NCI-H510A (cell line): ENCODE measurements at places on chromosomes 3 and 15.
A peak's percentile ranks its signal among the peaks of the same experiment; 100 is the strongest.

- DNase-seq: peak; percentile 18
Measured at GRCh38 chr3:66138336-66139313, 82.2 kb upstream of the SLC25A26 start.

GRCh38 chr3:102018551-102018950 is 169.2 kb downstream of the NFKBIZ start:
- DNase-seq: no peak

- DNase-seq: no peak
Measured at GRCh38 chr15:99509686-99510461, 55.9 kb upstream of the MEF2A start.

DNA sequence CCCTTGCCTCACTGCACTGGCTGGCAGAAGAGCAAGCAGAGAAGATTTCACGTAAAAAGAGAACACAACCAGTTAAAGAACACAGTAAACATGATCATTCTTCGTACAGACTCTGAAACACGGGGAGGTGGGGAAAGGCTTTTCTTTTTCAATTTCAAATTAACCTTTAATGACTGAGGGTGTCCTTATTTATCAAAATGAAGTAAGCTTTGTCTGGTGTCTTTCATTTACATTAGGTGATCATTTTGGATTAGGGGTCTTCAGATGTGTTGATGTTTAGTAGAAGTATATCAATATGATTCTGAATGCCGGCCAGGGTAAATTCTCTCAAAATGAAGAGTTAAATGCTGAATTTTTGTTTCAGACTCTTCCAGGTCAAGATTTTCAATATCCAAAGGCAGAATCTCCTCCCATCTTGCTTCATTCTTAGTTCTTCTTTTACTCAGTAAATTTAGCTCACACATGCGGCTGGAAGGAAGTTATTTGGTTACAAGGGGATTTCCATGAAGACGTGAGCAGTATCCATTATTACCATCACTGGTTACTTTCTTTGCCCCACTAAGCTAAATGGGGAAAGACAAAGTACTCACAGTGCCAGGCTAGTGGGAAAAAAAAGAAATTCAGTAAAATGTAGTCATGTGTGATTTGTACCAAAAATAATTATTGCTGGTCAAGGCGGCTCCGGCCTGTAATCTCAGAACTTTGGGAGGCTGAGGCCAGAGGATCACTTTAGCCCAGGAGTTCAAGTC is 272.2 kb upstream of the NR2F2 start:
- DNase-seq: no peak

GRCh38 chr3:171028025-171028778 is 1.7 kb upstream of the SLC2A2 start:
- peak; percentile 50 for DNase-seq

GRCh38 chr3:166071-166470 is 30.5 kb upstream of the CHL1 start:
- DNase-seq: no peak

GRCh38 chr15:67570875-67571647 is 28.6 kb downstream of the MAP2K5 start:
- no peak for DNase-seq

GRCh38 chr3:14862661-14863230 is 44.0 kb downstream of the FGD5 start:
- DNase-seq: no peak

DNA sequence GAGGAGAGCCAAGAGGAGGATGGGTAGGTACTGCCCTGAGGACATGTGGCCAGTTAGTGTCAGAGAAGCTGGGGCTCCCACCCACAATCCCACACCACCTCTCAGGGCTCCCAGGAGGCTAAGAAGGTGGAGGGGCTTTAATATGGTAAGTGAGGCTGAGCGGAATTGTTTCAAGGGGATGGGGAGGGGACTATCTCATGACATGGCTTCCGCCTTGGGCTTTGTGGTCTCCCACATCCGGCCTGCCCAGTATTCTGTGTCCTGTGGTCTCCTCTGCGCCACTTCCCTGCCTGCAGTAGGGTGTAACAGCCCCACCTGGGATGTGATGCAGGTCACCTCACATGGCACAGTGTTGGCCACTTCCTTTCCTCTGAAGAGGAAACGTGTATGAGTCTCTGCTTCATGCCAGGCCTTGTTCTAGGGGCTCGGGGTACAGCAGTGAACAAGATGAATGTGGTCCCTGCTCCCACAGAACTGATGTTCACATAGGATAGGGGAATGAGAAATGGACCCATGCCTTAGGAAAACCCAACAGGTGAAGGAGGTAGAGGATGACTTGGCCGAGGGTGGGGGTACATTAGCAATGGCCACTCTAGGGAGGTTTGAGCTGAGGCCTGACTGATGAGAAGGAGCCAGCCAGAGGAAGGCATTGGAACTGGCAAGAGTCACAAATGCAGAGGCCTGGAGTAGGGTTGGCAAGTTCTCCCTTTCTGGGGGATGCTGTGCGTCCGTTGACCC is 3.2 kb downstream of the NEIL1 start:
- no peak for DNase-seq

GRCh38 chr15:60511351-60512031 is 32.5 kb upstream of the ICE2 start:
- DNase-seq: no peak
